ENCODE measurements at places on chromosomes 4 and X.
A peak's percentile ranks its signal among the peaks of the same experiment; 100 is the strongest.

- no peak for DNase-seq
Observed at GRCh38 chr4:157885811-157886210, 287.0 kb downstream of the GASK1B start.

- DNase-seq = no peak
Observed at GRCh38 chr4:138773321-138773720, 242.3 kb upstream of the NOCT start.

- DNase-seq = no peak
Observed at GRCh38 chr4:100722866-100723459, 205.1 kb upstream of the EMCN start.

DNA sequence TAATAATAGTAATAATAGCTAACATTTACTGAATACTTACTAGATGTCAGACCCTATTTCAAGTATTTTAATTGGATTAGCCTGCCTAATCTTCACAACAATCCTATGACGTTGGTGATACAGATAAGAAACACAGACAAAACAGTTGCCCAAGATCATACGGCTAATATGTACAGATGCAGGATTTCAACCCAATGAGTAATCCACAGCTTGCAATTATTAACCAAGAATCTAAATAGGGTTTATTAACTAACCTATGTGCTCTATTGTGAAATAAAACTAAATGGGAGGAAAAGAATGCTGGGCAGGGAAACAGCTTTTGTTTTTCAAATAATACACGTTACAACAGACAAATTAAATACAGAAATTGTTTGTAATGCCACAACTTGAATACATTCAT lies 23.4 kb downstream of the FBXO8 start:
- DNase-seq = peak; percentile 85

DNA sequence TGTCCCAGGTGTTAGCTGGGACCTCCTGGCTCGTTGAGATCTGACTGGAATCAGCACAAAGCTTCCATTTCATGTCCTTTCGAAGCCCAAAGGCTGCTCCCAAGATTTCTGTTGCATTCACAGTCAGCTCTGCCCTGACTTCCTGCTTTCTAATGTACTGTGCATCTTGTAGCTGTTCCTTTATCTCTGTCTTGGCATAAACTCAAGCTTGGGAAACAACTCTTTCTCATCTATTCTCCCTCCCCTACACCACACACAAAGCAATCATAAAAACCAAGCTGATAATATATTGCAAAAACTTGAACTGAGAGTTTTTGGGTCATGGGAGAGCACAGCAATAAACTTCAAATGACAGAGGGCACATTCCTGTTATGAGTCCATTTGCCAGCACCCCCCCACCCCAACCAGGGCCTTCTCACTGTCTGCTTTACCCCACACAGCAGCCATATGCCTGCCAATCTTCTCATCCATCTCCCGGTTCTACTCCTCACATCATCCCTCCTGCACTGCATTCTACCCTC lies 76.3 kb downstream of the SYNPO2 start:
- peak; percentile 62 for DNase-seq

DNA sequence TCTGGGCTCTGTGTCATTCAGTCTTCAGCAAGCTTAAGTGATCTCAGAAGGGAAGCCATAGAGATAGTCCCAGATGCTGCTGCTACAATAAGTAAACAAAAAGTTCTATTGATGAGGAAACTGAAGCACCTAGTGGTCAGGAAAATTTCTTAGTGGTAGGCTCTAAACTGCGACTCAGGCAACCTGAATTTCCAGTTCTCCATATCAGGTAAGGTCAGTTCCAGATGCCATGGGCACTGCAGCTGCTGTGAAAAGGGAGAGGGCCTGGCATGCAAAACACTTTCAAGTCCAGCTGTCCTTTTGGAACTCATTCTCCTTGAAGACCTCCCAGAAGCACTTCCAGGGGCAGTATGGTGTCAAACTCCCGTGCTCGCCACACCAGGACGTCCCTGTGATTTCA lies 46.2 kb downstream of the REELD1 start:
- no peak for DNase-seq

DNA sequence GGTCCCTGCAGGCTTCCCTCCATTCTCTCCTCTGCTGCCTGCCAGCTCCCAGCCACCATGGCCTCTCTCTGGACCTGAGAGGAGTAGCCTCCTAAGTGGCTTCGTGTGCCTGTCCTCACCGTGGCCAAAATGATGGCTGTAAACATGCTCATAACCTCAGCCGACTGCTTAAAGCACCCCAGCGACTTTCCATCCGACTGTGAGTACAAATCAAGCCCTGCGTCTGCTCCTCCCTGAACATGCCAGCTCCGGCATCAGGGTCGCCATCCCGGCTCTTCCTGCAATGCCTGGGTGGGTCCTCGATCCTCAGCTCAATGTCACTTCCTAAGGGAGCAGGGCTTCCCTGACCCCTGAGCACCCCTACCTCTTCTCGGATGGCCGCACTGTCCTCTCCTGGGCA lies 3.3 kb upstream of the SORCS2 start:
- DNase-seq = no peak

DNA sequence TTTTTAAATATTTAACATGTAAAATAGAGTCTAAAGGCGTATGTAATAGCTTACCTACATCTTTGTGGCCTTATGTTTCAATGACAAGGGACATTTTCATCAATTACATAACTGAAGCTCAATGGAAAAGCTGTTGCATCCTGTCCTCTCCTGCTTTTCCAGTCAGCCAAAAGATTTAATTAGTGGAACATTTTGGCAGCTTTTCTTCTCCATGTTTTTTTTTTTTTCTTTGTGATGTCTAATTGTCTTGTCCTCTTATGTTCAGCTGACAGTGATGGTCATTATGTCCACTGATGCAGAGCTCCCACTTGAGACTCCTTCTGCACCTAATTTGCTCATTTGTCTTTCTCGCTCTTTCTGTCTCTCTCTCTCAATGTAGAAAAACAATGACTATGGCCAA lies 422.2 kb downstream of the GABRG1 start:
- DNase-seq = no peak

DNA sequence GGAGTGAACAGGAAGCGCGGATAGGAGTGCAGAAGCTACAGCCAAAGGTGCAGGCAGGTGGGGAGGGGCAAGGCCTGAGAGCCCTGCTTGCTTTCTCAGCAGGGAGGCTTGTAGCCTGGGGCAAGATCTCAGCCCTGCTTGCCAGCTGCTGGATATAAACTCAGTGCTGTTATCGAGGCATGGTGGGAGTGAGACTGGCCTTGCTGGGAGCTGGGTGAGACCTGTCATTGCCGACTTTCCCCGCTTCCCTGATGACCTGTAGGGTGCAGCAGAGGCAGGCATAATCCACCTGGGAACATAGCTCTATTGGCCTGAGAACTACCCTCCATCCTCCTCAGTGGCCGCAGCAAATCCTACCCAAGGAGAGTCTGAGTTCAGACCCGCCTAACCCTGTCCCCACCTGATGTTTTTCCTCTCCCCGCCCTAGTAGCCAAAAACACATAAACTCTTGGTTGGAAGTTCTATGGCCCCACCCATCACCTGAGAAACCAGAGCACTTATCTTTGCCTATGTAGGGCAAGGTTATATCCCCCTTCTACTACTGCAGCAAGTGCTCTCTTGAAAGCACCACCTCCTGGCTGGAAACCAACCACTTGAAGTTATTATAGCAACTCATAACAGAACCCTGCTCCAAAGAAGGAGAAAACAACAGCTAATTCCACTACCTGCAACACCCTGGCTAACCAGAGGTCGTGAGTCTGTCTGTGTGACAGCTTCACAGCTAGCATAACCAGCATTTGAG lies 80.7 kb downstream of the FHIP1A start:
- no peak for DNase-seq

GRCh38 chrX:1389181-1389992 lies 2.5 kb downstream of the SLC25A6 start:
- no peak for DNase-seq

- DNase-seq = peak; percentile 17
Observed at GRCh38 chr4:69075061-69075792, 21.0 kb upstream of the UGT2B7 start.

DNA sequence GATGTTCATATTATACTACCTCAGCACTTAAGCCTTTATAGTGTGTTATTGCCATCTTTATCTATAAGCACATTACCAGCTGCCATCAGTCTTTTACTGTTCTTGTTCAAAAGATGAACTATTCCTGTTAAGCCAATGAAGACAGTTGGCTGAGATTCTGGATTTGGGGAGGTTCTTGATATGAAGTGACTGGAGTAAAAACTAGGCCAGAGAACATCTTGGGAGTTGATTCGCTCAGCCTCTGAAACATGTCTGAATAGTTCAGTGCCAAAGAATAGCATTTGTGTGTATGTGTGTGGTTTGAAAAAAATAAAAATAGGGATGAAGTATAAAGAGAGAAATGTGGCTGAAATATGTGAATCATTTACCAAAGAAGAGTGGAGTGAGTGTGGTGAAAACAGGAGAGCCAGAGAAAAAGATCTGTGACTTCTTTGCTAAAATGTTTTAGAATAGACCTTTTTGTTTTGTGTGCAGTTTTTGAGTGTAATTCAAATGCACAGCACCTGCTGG lies 15.2 kb downstream of the EXOC1 start:
- peak; percentile 50 for DNase-seq

- no peak for DNase-seq
Observed at GRCh38 chr4:139241784-139242151, 38.3 kb downstream of the MGARP start.

GRCh38 chrX:79413963-79414362 lies 46.8 kb upstream of the ITM2A start:
- no peak for DNase-seq

DNA sequence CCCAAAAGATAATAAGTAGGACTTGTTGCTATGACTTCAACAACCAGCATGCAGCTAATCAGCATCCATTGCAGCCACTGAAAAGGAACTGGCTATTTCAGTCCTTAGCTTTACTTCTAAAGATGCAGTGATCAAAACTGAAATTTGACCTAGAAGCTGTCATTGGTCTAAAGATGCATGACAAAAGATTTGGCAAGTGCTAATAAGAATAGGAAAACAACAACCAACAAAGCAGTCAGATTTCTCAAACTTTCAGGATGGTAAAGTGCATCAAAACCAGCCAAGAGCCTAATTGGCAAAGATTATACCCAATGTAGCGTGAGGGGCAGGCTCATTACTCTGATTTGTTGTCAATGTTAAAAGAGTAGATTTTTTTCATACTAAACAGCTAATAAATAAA lies 77.1 kb upstream of the WDR17 start:
- DNase-seq = no peak

DNA sequence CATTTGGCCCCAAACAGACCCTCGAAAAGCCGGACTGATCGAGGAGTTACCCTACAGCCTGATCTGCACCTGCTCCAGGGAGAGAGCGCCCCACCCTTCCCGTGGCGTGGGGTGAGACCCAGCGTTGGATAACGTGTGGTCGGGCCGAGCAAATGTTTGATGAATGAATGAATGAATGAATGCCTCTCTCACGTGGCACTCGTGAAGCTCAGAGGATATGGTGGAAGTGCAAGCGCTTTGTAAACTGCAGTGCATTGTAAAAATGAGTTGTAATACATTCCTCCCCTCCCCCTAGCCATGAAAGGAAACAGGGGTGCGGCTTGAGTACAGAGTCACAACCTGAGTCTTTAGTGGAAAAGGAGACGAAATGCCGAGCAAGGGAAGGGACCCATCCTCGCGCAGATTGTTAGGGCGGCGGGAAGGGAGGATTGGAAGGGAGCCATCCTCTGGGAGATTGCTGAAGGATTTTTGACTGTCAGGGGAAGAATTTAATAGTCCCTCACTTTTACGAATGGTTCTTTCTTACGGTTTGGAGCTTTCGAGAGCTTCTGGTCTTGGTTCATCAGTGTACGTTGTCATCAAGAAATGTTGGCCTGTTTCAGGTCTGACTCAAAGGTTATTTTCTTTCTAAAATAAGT lies 772 bp upstream of the FBXW7 start:
- peak; percentile 25 for DNase-seq

GRCh38 chrX:153507484-153508178 lies 9.8 kb upstream of the ATP2B3 start:
- DNase-seq = peak; percentile 59

GRCh38 chr4:15577508-15577907 lies 77.6 kb downstream of the FBXL5 start:
- peak; percentile 29 for DNase-seq

DNA sequence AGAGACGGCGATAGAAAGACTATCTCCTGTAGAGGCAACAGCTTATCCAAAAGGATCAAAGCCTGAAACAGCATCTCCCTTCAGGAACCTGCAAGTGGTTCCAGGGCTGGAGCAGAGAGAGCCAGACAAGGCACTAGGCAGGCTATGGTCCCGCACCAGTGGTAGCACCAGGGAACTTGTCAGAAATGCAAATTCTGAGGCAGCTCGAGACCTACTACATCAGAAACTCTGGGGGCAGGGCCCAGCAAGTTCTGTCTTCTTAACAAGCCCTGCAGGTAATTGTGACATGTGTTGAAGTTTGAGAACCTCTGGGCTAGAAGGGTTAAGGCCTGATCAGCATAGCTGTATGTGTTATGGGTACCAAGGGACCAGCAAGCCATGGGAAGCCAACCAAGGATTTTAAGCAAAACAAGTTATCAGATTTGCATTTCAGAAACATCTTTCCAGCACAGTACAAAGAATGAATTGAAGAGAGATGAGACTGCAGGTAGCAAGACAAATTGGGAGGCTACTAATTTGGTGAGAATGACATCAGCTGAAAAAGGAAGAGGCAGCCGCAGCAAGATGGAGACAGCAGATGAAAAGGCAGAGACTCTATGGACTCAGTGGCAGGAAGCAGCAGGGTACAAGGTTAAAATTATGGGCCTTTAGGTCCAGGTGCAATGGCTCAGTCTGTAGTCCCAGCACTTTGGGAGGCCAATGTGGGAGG lies 139.7 kb downstream of the TSPAN5 start:
- no peak for DNase-seq

- DNase-seq = peak; percentile 93
Observed at GRCh38 chrX:13487731-13488505, 81.5 kb upstream of the EGFL6 start.

- no peak for DNase-seq
Observed at GRCh38 chr4:151998723-151999122, 237.9 kb upstream of the GATB start.

DNA sequence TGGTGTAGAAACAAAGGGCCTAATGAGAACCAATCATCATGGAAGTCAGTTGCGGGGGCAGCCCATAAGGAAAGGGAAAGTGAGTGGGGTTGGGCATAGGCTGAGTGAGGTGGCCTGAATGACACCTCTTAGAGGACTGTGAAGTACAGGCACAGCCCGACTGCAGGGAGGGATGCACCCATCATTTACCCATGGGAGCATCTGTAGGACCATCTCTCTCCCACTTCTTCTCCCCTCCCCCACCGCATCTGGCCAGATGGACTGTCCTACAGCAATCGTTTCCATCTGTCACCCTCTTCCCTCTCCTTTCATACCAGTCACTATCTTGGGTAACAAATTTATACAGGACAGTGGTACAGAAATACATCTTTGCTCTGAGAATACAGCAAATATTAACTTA lies 4.2 kb downstream of the STBD1 start:
- no peak for DNase-seq

- DNase-seq = peak; percentile 15
Observed at GRCh38 chr4:138595731-138596460, 353.7 kb upstream of the SLC7A11 start.
